Activated CD4-positive, alpha-beta T cell treated with anti-CD3 and anti-CD28 coated beads for 1 hour (primary cell): ENCODE measurements at places on chromosomes 4 and X.

GRCh38 chr4:183831026-183831446 lies 74.1 kb upstream of the STOX2 start:
- DNase-seq = no peak

DNA sequence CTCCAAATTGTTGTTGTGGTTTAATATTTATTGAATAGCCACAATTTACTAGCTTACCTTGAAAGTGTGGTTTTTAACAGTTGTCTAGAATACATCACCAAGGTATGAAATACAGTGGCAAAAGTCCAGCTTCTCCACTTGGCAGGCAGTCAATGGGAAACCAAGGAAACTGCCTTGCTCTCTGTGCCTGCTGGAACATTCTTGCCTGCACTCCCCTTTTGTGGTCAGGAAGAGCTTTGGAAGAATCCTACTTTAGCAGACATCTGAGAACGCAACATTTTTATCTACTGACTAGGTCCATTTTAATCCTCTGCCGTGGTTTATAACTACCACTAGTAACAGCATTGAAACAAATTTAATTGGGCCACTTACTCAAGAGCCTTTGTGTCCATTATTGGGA lies 64.5 kb downstream of the TENM3 start:
- DNase-seq = no peak

- DNase-seq = no peak
Observed at GRCh38 chr4:168071304-168071703, 21.0 kb upstream of the ANXA10 start.

DNA sequence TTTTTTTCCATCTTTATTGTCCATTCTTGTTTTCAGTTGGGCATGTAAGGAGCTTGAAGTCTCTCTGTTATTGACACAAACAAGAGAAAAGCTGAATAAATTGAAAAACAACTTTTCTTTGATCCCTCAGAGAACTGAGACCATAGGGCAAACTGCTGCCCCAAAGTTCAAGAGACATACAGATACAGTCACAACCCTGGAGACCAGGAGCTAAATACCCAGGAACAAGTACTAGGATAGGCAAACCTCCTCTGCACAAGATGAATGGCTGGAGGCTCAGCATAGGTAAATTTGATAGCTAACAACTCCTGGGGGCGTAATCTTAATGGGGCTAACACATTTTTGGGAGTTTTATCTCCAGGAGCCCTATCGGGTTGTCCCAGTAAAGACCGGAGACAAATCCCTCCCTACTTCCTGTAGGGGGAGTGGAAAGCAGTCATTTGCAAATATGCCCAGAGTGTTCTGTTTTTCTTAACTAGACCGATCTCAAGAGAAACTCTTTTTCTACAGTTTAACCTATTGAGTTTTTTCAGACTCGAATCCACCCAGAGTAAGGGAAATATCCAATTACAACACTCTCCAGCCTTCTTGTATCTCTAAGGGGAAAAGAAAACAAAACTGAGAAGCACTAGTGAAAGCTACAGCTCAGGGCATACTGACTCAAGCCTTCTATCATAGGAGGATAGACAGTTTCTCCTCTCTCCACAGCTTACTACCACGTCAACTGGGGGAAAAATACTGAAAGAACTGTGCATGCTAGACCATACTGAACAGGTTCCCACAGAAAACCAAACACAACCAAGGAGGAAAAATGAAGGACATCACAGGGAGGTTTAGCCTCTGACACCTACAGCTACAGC lies 23.1 kb downstream of the MAGEA8 start:
- no peak for DNase-seq

DNA sequence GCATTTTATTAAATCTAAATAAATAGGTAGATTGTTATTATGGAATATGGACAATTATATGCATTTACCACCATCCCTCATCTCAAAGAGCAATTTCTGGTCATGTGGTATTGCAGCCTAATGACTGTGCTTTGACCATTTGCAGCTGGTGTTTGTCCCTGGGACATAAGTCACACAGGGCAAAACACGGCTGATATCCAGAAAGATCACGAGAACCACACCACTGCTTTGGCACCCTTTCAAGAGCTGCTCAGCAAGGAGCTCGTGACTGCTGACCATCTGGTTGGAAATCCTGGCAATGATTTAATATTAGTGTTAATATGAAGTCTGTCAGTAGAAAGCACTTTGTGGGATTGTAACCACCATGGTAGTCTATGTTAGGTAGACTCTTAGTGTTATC lies 545.0 kb downstream of the GBA3 start:
- no peak for DNase-seq

- DNase-seq = no peak
Observed at GRCh38 chr4:3263876-3264193, 14.9 kb downstream of the MSANTD1 start.
